ENCODE measurements at places on chromosomes 16 and 17.

- DNase-seq: no peak
Measured at GRCh38 chr17:28900986-28901726, 1.7 kb downstream of the DHRS13 start.

GRCh38 chr17:50919321-50920040 lies 53.3 kb upstream of the TOB1 start:
- DNase-seq: peak; percentile 31

DNA sequence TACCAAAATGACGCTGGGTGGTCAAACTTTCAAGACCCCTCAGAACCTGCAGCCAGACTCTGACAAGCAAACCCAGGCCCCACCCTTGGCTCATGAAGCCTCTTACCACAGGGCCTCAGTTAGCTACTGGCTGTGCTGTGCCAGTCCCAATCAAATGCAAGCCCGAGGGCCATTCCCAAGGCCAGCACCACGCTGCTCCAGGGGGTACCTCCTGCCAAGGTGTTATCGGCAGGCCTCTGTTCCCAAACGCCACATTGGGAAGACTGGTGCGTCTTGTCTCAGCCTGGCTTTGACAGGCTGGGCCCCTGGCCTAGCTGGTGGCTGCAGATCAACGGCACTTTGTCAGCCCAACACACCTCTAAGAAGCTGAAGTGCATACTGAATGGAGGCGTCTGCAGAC lies 35.8 kb upstream of the NOG start:
- DNase-seq: no peak

- DNase-seq: no peak
Measured at GRCh38 chr16:50408001-50408561, 39.3 kb upstream of the BRD7 start.

GRCh38 chr17:55642741-55643140 lies 79.9 kb downstream of the TMEM100 start:
- DNase-seq: no peak

DNA sequence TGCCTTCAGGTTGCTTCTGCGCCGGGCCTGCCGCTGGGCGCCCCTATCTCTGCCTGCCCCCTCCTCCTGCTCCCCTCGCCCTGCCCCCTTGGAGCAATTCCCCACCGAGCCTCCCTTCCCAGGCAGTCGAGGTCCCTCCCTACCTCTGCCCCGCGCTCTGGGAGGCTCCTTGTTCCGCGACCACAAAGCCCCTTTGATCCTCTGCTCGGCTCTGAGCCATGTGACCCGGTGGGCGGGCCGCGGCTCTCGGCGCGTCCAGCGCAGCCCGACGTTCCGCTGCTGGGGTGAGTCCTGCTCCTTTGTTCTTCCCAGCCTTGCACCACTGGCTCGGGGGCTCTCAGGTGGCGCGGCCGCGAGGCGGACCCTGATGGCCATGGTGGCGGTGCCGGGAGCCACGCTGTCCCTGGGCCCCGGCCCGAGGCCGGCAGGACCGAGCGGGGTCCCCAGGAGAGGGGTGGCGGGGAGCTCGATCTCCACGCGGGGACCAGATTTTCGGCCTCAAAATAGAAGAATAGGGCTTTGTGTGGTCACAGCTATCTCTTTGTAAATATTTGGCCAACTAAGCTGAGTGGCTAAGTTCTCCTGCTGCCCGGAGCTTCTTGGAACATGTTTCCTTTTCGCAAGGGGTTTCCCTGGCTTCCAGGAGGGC lies 310.6 kb downstream of the SEC14L1 start:
- no peak for DNase-seq

- DNase-seq: no peak
Measured at GRCh38 chr16:67022531-67023214, 6.3 kb upstream of the CBFB start.

GRCh38 chr17:61574542-61575351 lies 16.3 kb downstream of the NACA2 start:
- no peak for DNase-seq

GRCh38 chr16:72291121-72291520 lies 119.2 kb upstream of the PMFBP1 start:
- DNase-seq: no peak
